ENCODE measurements at places on chromosomes 7 and 10.

DNA sequence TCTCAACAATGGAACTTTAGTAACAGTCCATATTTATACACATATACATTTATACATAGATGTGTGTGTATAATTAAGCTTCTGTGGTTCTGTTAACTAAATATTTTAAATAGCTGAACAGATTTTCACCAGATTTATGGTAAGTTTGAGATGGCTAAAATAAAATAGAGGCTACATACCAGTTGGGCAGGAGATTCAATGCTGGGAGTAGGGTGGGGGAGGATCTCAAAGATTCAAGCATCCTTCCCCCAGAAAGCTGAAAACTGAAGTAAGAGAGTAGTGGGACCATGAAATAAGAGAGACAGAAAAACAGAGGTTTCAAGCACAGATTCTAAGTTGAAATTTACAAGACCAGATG lies 14.0 kb downstream of the LRRC17 start:
- no peak for DNase-seq

DNA sequence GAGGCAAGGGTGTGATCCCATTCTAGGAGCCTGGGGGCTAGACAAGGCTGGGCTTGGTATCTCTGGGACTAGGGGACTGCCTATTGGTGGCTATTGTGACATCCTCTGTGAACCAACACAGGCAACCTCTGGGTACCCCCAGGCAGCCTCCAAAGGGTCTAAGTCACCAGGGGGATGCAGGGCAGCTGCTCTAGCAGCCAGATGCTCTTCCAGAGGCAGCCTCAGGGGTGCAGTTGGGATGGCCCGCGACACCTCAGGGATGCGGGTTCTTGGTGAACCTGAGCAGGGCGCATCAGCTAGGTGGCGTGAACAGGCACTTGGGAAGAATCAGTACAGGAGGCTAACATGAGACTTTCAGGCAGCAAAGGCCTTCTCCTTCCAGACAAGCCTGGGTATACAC lies 1.6 kb upstream of the TMEM120A start:
- no peak for DNase-seq

GRCh38 chr7:151088856-151089699 lies 2.8 kb downstream of the AGAP3 start:
- DNase-seq: no peak

DNA sequence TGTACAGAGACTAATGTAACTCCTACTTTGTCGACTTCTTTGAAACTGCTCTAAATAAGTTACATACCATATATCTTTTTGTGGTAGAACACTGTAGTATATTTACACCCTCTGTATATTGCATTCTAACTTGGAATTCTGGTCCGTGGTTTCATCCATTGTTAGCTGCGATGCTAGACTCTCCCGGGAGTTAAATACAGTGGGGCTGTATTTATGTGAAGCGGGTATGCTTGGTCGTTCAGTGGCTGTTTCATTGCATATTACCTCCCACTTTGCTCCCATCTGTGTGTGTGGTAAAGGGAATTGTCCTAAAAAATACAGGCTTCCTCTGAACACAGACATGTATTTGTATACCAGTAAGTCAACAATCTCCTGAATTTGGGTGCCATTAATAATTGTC lies 231.1 kb downstream of the SLC25A13 start:
- DNase-seq: no peak

- no peak for DNase-seq
Observed at GRCh38 chr7:820341-820740, 11.9 kb upstream of the SUN1 start.

- DNase-seq: no peak
Observed at GRCh38 chr10:124532106-124532641, 70.6 kb downstream of the LHPP start.

Measured in SK-N-MC (cell line).